Esophagus squamous epithelium (tissue), 5 donors: ENCODE measurements at places on chromosomes 7 and 10.

GRCh38 chr7:124690840-124691239, 74.8 kb downstream of the GPR37 start:
- no peak for DNase-seq

DNA sequence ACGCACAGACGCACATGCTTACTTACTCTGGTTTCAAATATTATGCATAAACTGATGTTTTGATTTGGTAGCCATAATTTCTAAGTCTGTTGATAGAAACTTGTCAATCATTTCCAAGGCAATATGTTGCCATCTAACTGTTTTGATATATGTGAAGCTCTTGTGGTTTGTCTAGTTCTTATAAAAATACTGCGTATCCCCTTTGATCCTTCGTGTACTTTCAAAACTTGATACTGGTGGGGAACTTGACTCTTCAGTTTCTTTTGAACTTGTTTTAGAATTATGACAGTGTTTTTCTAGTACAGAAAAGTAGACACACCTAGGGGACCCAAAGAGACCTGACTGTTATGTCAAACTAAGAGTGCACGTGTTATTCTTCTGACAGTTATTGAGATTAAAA, 708.0 kb downstream of the LRMDA start:
- no peak for DNase-seq

- no peak for DNase-seq
These were observed 98.3 kb downstream of the KCNMA1 start for GRCh38 chr10:77539147-77539935.

DNA sequence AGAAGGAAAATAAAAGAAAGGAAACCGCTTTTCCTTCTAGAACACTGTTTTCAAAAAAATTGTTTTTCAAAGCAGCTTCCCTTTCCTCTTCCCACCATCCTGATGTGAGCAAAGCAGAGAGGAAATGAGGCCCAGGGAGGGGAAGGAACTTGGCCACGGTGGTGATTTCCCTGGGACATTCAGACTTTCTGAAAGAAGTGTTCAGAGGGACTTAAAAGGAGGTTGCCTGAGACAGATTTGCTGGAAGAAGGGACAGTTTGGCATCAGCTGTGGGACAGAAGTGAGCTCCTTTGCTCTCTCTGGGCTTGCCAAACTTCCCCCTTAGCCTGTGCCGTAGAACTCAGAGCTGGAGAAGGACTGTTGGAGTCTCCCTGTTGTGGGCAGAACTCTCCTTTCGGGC, 30.3 kb downstream of the ADCYAP1R1 start:
- no peak for DNase-seq

- peak; percentile 7 for DNase-seq
These were observed 32.1 kb downstream of the JCAD start for GRCh38 chr10:30027057-30028005.

- no peak for DNase-seq
These were observed 26.4 kb upstream of the PRKG1 start for GRCh38 chr10:51047857-51048256.

DNA sequence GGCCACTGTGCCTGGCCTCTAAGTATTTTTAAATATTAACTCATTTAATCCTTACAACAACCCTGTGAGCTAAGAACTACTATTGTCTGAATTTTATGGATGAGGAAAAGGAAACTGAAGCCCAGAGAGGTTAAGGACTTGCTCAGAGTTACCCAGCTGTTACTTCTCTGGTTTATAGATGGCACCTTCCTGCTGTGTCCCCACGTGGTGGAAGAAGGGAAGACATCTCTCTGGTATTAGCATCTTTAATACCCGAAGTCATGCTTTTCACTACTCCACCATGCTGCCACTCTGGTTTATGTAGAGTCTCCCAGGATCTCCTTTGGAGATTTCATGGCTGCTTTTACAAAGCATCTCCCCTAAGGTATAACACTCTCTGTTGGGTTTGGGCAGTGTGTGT, 105.5 kb upstream of the MKLN1 start:
- no peak for DNase-seq

- DNase-seq = no peak
These were observed 113.9 kb downstream of the FAM107B start for GRCh38 chr10:14660831-14661230.

GRCh38 chr10:123007558-123008354, 839 bp downstream of the IKZF5 start:
- no peak for DNase-seq
